ENCODE measurements at places on chromosomes 7 and 10.

DNA sequence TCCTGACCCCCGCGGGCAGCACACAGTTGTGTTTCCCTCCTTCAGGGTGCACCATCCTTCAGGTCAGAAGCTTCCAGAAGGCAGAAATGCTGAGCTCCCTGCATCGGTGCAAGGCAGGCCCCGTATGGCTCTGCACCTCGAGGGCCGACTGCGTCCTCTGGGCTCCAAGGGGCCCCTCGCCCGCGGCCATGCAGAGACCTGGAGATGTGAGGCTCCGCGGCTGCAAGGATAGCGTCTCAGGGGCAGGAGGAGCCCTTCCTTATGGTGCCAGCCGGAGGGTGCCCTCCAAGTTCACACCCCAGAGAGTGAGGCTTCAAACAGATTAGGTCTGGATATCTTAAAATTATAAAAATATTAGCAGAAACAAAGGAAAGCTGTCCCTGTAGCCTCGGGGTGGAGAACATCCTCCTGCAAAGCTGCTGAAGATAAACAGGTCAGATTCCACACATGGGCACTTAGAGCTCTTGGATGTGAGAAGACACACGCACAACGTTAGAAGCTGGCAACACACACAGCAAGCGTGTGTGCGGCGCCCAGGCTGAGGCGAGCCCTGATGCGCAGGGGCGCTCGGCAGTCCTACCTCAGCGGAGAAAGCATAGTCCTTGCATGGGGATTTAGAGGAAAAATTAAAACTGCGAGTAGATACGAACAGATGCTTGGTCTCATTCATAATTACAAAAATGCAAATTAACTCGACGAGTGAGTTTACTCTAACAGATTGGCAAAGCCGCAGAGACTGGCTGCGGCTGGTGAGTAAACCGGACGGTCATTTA, 20.4 kb downstream of the KNDC1 start:
- no peak for DNase-seq

GRCh38 chr10:11615396-11615795, 3.9 kb upstream of the USP6NL start:
- no peak for DNase-seq

GRCh38 chr7:104928721-104929400, 85.1 kb upstream of the KMT2E start:
- DNase-seq: no peak

DNA sequence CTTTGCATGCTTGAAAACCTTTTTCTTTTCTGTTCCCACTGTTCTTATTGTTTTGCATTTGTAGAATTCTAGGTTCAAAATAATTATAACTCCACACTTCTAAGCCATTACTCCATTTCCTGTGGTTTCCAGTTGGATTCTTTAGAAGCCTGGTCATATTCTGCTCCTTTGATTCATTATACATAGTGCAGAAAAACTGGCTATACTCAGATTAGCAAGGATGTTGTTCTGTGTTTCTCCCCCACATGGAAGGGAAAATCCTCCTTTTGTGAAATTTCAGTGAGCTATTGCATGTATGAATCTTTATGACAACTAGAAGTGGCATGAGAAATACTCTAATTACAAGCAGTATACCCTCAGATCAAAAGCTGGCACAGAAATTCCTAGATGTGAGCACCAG, 79.5 kb downstream of the SLC13A1 start:
- no peak for DNase-seq

DNA sequence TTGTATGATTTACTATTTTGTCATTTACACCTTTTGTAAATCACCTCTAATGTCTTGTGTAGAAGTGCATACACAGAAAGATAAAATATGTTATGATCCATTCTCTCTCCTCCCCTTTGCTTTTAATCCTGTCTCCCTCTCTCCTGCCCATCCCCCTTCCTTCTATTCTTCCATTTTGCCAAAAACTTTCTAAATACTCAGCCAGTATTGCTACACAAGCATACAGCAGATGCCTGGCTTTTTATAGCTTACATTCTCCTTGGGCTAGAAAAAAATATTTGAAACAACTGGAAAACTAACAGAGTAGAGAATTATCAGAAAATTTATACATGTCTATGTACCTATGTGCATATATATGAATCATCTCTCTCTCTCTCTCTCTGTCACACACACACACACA, 308.7 kb upstream of the BMPER start:
- DNase-seq: no peak

- DNase-seq: no peak
These were observed 7.4 kb upstream of the ZMYND11 start for GRCh38 chr10:127612-128432.

DNA sequence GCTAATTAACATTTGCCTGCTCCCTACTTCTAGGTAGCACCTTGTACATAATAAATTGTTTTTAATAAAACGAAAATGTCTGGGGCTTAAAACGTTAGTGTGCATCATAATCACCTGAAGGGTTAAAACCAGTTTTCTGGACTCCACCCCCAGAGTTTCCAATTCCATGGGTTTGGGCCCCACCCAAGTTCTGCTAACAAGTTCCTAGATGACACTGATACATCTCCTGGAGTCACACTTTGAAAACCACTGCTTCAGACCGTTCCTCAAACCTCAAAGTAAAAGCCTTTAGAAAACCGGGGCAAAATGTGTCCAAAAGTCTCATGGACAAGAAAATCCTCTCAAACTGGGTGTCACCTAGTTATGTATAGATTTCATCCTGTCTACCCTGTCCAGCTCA, 9.3 kb downstream of the OSBPL3 start:
- no peak for DNase-seq

GRCh38 chr10:30589441-30589840, 40.1 kb downstream of the LYZL2 start:
- no peak for DNase-seq

- DNase-seq: no peak
These were observed 154.6 kb downstream of the CTNNA3 start for GRCh38 chr10:67541411-67541810.

DNA sequence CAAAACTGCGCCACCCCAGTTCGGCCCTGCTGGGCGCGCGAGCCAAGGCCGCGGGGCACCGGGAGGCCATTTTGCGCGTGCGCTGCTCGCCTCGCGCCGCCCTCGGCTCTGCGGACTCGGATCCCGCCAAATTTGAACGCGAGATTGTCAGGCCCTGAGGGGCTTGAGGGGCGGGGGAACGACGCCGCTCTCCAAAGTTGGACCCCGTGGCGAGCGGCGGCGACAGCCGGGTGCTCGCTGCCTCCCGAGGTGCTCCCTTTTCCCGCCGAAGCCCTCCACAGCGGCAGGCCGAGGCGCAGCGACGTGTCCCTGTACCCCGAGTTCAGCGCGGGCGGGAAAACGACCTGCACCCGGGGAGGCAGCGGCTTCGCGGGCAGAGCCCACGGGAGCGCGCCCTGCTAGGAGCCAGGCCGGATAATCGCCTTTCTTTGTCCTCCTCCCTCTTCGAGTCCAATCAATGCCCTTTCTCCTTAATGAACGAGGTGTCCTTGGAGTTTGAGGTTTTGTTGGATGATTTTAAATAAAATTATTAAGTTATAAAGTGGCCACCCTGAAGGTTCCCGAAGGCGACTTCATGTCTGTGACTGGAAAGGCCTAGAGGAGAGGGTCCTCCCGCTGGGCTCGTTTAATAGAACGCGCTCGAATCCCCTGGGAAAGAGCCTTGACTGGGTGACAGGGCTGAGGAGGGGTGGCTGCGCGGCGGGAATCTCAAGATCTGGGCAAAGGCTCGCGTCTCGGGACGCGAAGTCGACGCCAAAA, 10.7 kb upstream of the SPAG6 start:
- no peak for DNase-seq

- DNase-seq: peak; percentile 41
These were observed 7.3 kb upstream of the KLHDC10 start for GRCh38 chr7:130063036-130063435.

- DNase-seq: no peak
These were observed 13.2 kb downstream of the ATE1 start for GRCh38 chr10:121914661-121915060.

GRCh38 chr10:49518566-49518965, 20.4 kb downstream of the ERCC6 start:
- DNase-seq: no peak

DNA sequence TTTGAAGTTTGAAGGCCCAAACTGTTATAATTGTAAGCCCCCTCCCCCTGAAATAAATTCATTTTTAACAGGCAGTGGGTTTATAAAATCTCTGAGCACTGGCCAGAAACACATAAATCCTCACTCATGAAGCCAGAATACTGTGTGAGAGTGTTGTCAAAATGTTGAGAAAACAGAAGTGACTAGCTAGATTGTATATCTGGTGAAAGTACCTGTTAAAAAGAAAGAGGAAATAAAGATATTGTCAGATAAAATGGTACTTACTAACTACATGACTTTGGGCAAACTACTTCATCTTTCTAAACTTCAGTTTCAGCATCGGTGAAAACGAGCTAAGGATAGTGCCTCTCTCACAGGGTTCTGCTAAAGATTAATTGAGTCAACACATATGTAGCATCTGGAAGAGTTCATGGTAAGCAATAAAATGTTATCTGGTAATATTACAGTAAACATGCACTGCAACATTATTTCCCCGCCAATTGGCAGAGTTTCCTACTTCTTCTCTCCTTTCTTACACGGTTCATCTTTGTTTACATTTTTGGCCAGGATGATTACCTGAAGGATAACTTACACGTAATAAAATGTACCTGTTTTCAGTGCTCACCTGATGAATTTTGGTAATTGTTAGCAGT, 202.5 kb upstream of the CHRM2 start:
- DNase-seq: no peak

- DNase-seq: no peak
These were observed 81.8 kb downstream of the PTPRZ1 start for GRCh38 chr7:121954803-121955202.

GRCh38 chr7:25656581-25657026, 428.3 kb upstream of the NPVF start:
- no peak for DNase-seq

DNA sequence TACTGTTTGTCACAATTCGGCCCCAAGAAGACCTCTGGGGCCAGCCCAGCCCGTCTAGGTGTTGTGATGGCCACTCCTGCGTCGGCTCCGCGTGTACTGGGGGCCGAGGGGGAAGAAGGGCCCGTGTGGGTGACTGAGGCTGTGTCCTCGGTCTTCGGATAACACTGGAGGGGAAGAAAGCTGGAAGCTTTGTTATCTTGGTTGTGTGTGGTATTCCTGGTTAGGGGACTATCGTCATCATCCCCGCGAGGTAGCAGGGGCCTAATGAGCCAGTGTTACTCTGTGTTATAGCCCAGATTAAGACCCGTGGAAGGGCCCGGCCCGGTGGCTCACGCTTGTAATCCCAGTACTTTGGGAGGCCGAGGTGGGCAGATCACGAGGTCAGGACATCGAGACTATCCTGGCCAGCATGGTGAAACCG, 854 bp downstream of the MTG1 start:
- DNase-seq: no peak

DNA sequence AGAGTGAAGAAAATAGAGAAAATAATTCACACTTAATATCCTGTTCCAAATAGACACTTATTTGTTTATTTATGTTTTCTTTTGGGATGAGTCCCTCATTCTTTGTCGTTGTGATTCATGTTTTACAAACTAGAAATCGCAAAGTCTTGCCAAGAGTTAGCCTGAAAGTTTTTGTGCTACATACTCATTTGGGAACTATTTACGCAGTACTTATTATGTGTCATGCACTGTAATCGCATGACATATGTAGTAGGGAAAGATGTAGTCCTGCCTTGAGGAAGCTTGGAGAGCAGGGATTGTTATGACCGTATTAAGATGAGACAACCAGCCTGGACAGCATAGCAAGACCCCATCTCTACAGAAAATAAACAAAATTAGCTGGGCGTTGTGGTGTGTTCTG, 189.3 kb downstream of the ABCA13 start:
- no peak for DNase-seq

GRCh38 chr7:1234881-1235500, 2.3 kb downstream of the UNCX start:
- DNase-seq: no peak

DNA sequence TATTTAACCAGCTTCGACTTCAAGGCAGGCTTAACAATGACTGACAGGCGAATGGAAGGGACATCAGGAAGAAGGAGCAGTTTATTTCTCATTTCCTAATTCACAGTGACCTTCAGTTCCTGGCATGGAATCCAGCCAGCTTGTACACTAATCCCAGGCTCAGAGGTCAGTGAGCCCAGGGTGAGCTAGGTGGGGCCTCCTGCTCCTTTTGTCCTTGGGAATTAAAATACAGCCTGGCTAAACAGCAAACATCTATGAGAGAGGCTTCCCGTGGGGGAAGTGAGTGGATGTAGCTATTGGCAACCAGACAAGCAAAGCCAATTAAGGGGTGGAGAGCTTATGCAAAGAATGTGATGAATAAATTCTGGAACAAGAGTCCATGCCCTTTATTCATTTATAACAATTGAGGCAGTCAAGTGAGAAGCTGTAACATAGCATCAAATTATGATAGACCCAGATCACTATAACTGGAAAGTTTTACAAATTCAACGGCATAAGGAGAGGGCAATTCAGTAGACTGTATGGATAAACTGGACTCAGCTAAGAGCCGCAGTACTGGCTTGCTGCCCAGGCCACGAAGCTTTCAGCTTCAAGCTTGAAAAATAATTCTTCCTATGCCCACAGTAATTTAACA, 57.1 kb downstream of the STK17A start:
- no peak for DNase-seq

DNA sequence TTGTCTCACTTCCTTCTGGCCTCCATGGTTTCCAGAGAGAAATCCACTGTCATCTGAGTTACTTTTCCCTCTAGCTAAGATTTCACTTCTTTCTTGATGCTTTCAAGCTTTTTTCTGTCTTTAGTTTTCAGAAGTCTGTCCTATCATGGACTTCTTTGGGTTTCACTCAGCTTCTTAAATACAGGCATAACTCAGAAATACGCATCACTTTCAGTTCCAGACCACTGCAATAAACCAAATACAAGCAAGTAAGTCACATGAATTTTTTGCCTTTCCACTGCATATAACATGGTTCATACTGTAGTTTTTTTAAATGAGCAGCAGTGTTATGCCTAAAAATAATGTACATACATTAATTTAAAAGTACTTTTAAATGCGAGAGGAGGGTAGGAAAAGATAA, 48.7 kb downstream of the STK17A start:
- no peak for DNase-seq

GRCh38 chr7:69245646-69246045, 352.6 kb upstream of the AUTS2 start:
- DNase-seq: no peak

GRCh38 chr10:117374506-117375359, 507 bp downstream of the PDZD8 start:
- peak; percentile 9 for DNase-seq

GRCh38 chr7:112286250-112287086, 80.0 kb downstream of the ZNF277 start:
- no peak for DNase-seq

DNA sequence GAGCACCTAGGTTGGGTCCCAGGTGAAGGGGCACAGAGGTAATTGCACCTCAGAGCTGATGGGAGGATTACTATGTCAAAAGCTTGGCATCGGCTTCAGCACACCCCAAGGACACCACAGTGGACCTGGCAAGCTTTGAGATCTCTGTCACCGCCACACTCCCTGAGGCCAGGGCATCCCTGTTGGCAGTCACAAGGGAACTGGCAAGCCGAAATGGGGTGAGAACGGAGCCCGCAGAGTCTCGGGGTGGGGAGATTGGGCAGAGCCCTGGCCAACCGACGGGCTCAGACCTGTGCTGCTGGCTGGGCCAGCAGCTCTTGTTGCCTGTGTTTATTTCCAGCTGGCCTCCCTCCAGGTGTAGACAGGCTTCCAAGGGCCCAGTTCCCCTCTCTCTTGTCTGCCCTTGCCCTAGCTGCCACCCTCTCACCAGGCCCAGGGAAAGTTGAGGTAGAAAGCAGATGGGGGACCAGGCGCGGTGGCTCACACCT, 2.5 kb downstream of the HSPB1 start:
- no peak for DNase-seq
